ENCODE measurements at places on chromosomes 1 and 21. TPM values are rescaled to one million over a fixed set of nuclear protein-coding genes. Genes with fewer than 3 reads are reported as not detected.

The COL24A1 gene
- total RNA-seq: 1.6 TPM

The WDR64 gene
- not detected for total RNA-seq

The KRTAP19-3 gene
- total RNA-seq: not detected

The LYPD8 gene
- total RNA-seq: not detected

The TIE1 gene
- 22.2 TPM for total RNA-seq

The SLC25A34 gene
- total RNA-seq: 57.2 TPM

The LCE1D gene
- total RNA-seq: not detected

The CFHR1 gene
- total RNA-seq: not detected

The SZRD1 gene
- total RNA-seq: 108 TPM

The CACNA1S gene
- total RNA-seq: not detected

DNA sequence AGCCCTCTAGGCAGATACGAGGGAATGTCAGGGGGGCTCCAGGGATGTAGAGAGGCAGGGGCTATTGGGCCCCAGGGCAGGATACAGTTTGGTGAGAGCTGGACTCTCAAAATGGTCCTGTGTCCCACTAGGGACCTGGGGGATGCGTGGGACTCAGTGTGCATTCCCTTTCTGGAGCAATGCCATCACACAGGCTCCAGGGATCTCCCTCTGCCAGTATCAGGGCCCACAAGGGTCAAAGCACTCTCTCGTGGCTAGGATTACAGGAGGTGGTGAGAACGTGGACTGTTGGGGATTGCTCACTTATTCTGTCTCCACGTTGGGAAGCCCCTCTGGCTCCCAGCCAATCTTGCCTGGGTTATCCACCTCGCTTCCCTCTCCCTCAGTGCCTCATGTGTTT is 25.8 kb downstream of the KIAA0319L start:
- no peak for DNase-seq

DNA sequence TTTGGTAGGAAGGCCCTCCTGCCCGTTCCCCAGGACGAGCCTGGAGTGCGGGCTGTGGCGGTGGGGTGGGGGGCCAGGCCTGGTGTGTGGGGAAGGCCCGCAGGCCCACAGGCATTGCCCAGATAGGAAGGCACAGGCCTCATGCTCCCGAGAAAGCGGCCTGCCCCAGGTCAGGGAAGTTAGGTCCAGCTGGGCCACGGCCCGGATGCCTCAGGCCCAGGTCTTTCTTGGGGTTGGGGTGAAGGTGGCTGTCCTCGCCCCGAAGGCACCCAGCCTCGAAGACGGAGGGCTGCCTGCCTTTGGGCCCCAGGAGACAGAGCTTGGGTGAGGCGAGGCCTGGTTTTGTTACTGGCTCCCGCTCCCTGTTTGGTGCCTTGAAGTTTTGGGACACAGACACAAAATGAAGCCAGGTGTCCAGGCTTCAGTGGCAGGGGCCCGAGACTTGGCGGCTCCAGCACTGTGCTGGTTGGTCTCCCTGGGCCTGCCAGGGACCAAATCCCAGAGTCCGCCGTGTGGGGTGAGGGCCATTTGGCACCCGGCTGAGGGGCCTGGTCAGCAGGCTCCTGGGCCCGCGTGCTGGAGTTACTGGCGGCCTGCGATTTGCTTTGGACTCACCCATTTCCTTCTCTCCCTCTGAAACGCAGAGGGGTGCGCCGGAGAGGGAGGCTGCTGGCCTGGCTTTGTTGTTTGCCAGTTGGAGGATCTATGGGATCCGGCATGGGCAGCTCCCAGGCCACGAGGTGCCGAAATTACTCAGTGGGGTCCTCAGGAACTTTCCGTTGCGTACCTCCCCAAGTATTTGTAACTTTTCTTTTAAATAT is 2.0 kb downstream of the SKI start:
- DNase-seq: peak; percentile 69

GRCh38 chr21:39121600-39122355 is 61.5 kb downstream of the PSMG1 start:
- no peak for DNase-seq

- DNase-seq: no peak
These were observed 634 bp upstream of the SPATA6 start for GRCh38 chr1:48472638-48473037.

DNA sequence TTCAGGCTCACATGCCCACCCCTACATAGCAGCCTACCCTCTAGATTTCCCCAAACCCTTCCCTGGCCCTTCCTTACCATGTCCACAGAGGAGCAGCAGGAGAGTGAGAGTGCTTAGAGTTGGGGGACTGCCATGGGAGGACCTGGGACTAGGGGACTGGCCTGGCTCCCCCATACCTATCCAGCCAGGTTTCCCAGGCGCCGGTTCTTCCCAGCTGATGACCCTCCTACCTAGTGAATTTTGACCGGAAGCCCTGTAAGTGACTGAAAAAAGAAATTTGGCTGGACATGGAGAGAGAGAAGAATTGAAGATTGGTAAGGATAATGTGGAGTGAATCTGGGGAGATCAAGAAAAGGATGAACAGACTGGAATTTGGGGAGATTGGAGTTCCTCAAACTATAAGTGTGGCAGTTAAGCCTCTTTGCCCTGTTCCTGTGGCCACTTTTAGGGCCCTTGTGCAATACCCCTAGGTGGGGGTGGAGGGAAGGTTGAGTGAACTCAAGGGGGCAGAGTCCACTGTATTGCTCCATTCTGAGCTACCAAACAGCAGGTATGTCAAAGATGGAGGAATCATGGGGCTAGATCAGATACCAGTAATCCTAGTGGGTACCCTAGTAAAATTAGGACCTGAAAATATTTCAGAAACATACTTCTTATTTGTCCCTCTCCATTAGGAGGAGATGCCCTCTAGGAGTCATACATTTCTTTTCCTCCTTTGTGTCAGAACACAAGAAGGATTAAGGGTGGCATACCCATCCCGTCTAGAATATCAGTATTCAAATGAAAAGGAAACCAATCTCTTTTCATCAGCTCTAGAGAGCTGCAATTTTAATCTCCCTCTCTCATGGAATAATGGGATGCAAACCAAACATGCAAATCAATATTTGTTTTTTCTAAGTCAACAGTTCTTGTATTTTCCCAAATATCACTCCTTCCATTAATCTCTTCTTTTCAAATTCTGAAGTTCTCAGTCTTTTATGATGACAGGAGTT is 1.2 kb downstream of the HJV start:
- DNase-seq: no peak

DNA sequence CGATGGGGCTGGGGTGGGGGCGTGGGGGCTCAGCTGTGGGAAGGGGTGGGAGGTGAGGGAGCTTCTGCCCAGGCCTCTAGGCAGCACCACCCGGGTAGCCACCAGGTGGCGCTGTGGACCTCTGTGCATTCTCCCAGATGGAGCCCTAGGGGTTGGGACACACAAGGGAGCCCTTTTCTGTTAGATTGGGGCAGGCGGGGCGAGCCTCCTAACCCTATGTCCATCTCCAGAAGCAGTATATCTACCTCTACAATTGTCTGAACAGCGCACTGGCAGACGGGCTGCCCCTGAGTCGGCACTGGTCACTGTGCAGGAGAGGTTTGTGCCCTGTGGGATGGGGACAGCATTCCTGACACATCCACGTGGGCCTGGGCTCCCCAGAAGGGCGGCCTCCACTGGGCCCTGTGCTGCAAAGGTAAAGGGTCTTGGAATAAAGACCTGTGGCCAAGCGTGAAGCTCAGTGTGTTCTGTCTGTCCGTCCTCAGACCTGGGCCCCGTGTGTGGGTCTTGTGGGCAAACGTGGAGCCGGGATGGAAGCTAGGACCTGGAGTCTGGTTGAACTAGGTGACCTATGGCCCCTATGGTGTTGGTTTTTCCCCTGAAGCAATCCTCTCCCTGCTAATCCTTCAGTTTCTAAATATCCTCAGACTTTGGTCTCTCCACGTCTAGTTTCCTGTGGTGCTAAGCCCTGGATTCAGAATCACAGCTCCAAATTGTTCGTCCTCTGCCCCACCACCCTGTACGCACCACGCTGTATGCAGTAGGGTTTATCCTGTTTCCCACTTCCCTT is 4.4 kb upstream of the LGR6 start:
- DNase-seq: peak; percentile 85

GRCh38 chr1:242774256-242774655 is 249.8 kb upstream of the PLD5 start:
- no peak for DNase-seq

DNA sequence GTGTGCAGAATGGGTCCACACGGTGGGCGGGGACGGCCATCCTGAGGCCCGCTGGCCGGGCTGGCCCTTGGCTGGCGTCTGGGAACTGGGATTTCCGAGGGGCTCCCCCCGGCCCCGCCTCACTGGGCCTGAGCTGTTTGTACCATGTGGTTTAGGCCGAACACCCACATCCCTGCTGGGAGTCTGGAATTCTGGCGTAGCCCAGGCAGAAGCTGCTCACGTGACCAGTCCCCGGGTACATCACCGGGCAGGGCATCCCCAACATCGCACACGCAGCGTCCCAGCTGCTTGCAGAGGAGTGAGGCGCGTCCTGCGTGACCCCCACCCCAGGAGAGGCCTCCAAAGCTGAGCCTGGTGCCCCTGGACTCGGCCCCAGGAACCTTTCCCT is 2.1 kb downstream of the KRTAP10-7 start:
- DNase-seq: no peak

- DNase-seq: peak; percentile 73
These were observed 2.2 kb downstream of the PALMD start for GRCh38 chr1:99648107-99648506.

DNA sequence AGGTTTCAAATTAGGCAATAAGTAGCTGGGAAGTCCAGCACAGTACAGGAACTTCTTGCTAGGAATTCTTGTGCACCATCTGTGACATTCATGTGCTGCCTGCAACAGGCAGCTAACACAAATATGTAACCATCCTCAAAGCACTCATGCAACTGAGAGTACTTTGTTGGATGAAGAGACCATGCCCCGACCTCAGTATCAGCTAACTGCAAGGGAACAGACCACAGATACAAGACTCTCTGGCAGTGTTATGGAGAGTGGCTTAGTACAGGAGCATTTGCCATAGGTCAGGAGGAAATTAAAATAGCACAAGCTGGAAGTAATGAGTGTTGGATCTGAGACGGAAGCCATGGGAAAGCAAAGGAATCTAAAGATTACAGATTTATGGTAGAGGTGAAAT is 123.6 kb downstream of the LRRC53 start:
- no peak for DNase-seq

- DNase-seq: no peak
These were observed 790 bp upstream of the TMEM54 start for GRCh38 chr1:32901823-32902534.

DNA sequence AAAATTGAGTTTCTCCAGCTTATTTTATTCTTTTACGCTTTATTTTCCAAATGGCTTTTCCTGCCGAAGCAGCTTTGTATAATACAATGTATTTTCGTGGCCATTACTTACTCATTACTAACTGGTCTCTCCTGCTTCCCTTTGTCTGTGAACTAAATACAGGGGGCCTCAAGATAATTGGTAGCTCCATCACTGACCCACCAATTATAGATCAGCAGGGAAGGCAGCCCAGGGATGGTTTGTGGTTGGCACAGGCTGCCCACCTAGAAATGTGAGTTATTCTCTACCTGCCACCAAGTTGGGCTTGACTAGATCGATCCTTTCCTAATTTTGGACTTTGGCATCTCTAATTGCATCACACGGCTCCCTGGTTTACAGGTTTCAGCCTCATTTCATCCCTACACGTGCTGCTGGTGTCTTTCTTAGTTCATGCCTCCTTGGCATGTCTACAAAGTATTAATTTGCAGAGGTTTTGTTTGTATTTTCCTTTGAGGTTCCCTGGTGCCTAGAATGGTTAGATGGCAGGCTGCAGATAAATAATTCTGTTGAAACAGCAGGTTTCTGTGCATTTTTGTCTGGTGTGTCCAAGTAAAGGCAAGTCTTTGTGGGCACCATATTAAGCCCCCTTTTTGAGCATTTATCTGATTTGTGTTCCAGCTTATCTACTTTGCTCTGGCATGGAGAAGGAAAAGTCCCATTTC is 35.2 kb downstream of the PEX14 start:
- no peak for DNase-seq

DNA sequence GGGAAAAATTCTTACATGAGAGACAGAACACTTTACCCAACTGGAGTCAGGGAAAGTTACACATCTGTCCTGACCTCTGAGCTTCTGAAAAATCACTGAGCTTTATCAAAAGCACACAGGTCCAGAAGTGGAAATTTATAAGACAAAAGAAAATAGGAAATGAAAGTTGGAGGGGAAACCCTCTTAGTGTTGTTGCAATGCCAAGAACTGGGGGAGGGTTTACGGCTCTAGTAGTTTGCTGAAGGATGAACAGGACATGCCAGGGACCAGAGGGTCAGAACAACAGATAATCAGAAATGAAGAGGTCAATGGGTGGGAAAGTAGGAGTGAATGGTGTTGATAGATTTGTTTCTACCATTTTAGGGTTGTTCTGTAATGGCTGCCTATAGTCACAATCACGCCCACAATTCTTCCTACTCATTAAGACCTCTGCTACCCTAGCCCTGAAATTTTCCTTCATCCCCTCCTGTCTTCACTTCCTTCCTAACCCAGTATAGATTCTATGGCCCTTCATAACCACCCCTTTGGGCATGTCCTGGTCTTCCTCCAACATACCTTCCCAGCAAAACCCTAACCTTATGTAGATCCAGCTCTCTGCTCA is 30.3 kb upstream of the FMOD start:
- no peak for DNase-seq

DNA sequence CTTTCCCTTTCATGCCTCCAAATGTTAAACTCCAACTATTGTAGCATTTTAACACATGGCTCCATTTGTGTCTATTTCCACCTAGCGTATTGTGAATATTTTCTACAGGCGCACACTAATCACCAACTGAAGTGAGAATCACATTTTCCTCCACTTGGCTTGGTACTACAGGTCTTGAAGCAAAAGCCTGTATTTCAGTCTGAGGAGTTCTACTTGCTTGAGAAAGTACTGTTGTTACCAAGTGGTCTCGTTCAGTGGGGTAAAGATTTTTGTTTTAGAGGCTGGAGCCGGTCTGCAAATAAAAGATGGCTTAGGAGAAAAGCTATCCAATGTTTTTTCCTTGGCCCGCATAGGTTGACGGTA is 550 bp upstream of the PTBP2 start:
- no peak for DNase-seq

GRCh38 chr1:154198756-154199562 is 7.1 kb upstream of the TPM3 start:
- no peak for DNase-seq

GRCh38 chr21:30200000-30200399 is 15.9 kb downstream of the CLDN8 start:
- DNase-seq: no peak

DNA sequence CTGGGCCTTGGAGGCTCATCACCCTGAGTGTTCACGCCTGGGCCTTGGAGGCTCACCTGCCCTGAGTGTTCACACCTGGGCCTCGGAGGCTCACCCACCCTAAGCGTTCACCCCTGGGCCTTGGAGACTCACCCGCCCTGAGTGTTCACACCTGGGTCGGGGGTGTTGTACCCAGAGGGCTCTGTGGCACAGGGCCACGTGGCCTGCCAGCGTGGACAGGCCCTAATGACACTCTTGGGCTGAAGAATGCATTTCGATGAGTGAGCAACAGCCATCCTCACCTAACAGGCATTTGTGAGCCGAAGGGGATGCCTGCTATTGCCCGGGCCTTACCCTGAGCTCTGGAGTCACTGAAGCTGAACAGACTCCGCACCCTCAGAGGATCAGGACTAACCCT is 17.5 kb downstream of the SLC19A1 start:
- no peak for DNase-seq

GRCh38 chr21:31554511-31555022 is 104.9 kb upstream of the SOD1 start:
- DNase-seq: no peak

All from Right ventricle myocardium inferior (tissue), 1 donor.